ENCODE measurements at places on chromosomes 3 and 15.

GRCh38 chr3:14440531-14441239 is 38.3 kb downstream of the SLC6A6 start:
- no peak for DNase-seq

DNA sequence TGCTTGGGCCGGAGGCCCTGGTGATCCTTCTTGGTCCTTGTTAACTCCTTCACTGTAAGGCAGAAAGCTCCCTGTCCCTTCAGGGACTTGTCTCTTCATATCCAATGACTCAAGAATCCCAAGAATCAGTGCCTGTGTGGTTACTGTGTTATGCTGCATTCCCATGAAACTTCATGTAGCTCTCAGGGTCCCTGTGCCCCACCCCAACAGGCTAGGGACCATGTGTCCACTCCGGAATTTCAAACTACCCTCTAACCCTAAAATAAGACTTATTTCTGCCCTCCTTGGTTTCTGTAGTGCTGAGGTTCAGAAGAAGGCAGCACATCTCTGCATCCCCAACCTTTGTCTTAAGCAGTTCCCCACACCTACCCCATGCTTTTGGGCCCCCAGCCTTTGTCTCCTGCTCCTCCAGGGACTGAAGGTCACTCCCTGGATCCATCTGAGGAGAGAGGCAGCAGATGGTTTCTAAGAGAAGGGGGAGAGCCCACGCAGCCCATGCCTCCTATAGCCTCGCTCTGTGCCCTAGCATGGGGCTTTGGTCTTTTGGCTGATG is 531 bp upstream of the MAP1A start:
- no peak for DNase-seq

GRCh38 chr3:124277144-124277890 is 285.4 kb upstream of the ROPN1 start:
- DNase-seq, result no peak

- no peak for DNase-seq
These were observed 2.0 kb downstream of the MECOM start for GRCh38 chr3:169661361-169662131.

DNA sequence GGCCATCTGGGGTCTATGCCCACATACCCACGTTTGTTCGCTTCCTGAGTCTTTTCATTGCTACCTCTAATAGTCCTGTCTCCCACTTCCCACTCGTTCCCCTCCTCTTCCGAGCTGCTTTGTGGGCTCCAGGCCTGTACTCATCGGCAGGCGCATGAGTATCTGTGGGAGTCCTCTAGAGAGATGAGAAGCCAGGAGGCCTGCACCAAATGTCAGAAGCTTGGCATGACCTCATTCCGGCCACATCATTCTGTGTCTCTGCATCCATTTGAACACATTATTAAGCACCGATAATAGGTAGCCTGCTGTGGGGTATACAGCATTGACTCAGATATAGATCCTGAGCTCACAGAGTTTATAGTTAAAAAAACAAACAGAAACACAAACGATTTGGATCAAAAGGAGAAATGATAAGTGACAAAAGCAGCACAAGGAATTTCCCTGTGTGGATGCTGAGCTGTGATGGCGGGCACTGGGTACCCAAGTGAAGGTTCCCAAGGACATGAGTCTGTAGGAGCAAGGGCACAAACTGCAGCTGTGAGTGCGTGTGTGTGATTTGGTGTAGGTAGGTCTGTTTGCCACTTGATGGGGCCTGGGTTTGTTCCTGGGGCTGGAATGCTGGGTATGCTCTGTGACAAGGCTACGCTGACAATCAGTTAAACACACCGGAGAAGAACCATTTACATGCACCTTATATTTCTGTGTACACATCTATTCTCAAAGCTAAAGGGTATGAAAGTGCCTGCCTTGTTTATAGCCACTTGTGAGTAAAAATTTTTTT is 35.9 kb downstream of the NR1I2 start:
- DNase-seq, result no peak

DNA sequence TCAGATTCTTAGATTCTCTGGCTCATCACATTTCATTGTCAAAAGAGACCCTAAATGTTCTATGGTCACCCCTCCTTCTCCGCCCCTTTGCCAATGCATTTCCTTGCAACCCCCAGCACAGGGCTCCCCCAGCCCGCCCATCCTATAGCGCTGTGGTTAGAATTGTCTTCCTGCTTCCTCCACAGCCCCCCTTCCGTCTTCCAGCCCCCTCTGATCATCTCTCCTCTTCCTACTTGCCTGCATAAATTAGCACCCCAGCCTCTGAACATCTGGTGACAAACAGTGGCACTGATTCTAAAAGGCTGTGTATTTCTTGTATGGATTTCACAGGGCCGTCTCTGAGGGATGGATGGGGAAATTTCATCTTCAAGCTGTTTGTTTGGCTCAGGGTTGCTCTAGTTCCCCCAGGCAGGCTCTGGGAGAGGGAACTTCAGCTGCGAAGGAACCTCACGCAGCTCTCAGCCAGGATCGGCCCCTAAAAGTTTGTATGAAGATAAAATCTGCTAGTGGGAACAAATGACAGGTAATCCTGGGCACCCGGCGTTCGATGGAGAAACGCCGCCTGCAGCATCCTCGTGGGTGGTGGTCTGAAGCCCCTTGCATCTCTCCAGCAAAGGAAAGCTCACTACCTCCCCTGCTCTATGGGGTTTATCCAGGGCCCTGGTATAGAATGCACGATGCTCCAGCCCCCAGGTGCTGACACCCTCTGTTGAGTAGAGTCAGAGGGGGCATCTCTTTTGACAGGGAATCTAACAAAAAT is 83.0 kb downstream of the WNT7A start:
- no peak for DNase-seq
